ENCODE measurements at places on chromosomes 3 and 15.

- no peak for DNase-seq
These were observed 79.8 kb upstream of the IQSEC1 start for GRCh38 chr3:13152826-13153710.

- DNase-seq, result peak; percentile 5
These were observed 28.8 kb upstream of the UBL7 start for GRCh38 chr15:74489518-74490338.

DNA sequence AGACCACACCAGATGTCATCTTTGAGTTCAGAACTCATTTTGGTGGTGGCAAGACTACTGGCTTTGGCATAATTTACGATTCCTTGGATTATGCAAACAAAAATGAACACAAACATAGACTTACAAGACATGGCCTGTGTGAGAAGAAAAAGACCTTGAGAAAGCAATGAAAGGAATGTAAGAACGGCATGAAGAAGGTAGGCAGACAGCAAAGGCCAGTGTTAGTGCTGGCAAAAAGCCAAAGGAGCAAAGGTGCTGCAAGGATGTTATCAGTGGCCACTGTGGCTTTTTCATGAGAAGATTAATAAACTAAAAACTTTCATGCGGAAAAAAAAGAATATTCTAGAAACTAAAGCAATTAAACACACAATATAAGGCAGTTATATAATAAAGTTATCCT, 21.9 kb downstream of the AAGAB start:
- DNase-seq, result no peak

GRCh38 chr3:105767776-105768175, 101.0 kb downstream of the CBLB start:
- DNase-seq, result no peak

- no peak for DNase-seq
These were observed 157.6 kb downstream of the SHQ1 start for GRCh38 chr3:72690629-72691028.

GRCh38 chr3:174541708-174542315, 317.3 kb upstream of the NAALADL2 start:
- no peak for DNase-seq

DNA sequence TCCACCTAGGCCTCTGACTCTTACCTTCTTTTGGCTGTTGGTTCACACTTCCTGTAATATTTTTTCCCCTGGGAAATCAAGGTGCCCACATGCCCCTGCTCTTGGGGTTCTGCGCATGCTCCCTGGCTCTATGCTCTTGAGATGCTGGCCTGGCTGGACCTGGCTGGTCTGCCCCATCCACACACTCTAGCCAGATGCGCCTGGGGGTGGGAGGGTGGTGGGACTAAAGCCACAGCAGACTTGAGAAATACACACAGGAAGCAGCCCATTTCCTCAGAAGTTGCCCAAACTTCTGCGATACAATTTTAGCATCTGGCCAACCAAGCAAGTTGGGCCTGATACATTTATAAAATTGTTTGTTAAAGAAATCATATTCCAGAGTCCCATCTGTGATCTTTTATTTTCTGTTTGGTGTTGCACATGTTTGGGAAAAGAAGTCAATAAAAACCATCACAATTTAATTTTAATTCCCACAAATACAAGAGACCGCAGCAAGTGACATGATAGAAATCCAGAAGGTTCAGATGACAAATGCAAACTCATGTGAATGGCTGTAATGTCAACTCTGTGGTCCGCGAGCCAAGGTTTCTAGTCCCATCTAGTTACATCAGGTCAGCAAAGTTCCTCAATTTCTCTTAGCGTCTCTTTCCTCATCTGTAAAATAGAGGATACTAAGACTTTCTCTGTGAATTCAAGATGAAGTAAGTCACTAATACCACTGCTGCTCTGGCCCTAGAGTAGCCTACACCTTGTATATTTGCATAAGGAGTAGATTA, 55.9 kb upstream of the MEF2A start:
- DNase-seq, result no peak

DNA sequence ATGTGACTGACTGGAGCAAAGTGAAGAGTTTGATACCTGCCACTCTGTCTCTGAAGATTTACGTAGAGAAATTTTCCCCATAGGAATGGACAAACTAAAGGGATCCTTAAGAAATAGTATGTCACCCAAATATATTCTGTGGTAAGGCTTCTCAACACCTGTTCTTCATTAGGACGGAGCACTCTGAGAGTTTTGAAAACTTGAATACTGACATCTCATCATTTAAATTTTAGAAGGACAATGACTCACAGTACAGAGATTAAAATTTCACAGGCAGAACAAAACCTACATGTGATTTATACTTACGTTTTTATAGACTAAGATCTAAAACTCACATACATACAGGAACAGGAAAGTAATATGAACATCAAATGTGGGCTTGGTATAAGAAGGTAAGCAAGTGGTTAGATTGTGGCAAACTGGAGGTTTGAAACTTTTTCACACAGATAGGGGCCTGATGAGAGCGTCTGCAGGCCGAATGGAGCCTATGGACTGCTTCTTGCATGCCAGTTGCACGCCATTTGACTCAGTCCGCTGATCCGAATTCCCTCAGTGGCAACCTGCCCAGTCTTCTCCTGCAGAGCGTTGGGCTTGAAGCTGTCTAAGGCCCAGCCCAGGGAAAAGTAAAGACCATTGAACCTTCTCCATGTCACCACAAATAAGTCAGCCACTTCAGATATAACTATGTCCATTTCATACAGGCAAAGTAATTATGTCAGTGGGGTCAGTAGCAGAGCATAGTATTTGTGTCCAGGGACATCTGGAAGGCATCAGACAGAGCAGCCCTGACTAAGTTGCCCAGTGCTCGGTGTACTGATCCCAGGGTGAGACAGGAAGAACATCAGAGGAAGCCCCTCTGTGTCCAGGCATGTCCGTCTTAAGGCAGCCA, 45.7 kb downstream of the ZBTB38 start:
- no peak for DNase-seq

- no peak for DNase-seq
These were observed 59.2 kb downstream of the PPM1L start for GRCh38 chr3:160815280-160815679.

DNA sequence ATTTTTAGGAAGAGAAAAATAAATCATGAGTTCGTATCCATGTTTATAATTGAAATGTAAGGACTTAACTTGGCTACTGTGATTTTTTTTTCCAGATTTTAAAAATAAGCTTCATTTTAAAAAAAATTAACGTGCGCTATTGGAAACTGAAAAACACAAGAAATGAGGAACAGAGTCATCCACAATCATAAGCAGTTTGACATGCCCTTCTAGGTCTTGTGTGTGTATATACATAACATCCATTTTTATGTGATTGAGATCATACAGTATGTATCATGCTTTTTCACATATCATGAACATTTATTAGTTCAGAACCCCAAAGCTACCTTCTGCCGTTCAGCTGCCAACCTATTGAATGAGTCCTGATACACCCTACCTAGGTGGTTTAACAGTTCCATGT, 22.7 kb downstream of the IREB2 start:
- no peak for DNase-seq

DNA sequence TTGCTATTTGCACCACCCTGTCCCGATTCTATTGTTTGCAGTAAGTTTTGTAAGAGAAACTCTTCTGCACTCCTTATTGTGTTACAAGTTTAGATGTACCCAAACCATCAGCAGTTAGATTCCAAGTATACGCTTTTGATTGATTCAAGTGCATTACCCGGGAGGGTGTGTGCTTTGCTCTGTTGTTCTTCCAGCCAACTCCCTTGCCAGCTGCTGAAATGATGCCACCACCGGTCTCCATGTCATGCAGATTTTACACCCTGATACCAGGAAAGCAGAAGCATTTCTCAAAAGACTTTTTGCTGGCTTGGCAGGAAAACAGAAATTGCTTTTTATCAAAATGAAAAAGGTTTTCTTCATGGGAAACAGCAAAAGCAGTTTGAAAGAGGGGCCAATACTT, 1006.6 kb upstream of the CFAP20DC start:
- no peak for DNase-seq

- no peak for DNase-seq
These were observed 197.7 kb upstream of the CTNNB1 start for GRCh38 chr3:41001556-41001955.

DNA sequence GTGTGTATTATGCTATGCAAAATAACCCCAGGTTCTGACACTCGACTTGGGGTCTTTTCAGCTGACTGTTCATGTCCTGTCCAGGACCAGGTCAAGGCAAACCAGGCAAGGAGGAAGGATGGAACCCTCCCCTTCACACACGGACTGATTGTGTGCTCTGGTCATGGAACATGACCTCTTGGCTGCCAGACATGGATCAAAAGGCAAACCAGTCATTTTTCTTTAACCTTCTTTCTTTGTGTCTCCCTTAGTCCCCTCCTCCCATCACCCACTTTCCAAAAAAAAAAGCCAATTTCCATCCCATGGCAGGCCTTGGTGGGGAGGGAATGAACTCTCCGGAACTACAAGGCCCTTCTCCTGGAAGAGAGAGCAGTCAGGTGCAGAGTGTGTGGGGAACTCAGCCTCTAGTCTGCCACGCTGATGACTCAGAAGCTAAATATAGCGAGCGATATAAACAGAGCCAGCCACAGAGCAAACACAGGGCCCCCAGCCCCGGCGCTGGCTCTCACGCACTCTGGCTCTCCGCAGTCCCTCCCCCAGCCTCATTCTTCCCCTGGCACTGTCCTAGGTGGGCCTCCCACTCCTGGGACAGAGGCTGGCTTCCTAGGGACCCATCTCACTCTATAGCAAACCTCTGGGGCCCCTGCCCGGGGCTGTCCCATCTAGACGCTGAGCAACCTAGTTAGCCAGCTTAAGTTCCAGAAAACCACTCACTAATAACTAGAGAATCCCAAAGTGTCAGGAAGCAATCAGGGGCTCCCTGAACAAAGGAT, 10.0 kb downstream of the BMF start:
- peak; percentile 87 for DNase-seq

DNA sequence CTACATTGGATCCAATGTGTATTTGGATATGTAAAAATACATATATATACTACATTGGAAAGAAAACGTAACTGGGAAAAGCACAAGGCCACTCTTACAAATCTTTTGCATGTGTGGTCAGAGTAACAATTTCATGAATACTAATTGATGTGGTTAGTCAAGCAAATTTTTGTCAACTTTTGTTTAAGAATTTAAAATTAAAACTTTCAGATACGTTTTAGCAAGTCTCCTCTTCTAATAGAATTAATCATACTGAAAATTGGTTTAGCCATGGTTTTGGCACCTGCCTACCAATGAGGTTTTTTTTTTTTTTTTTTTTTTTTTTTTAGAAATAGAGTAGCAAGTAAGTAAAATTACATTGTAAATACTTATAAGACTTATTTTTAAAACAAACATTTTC, 153.0 kb upstream of the CGNL1 start:
- DNase-seq, result peak; percentile 91

DNA sequence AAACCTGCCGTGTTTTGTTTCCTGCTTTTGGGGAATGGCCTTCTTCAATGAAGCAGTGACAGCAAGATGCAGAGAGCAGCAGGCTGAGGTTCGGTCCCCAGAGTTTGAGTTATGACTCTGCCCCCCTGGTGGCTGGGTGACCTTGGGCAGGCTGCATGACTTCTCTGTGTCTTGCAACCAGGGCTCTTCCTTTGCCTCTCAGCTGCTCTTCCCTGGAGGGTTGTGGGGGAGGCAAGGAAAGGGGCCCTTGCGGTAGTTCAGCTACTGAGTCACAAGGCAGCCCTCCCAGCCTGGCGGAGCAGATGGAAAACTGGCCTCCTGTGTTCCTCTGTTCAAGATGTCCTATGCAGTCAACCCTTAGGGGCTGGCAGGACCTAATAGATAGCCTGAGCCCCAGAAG, 17.1 kb downstream of the CTXND1 start:
- no peak for DNase-seq

GRCh38 chr15:27660676-27661075, 438.4 kb downstream of the OCA2 start:
- DNase-seq, result no peak

- DNase-seq, result no peak
These were observed 28.3 kb downstream of the IL12A start for GRCh38 chr3:160016972-160017371.

DNA sequence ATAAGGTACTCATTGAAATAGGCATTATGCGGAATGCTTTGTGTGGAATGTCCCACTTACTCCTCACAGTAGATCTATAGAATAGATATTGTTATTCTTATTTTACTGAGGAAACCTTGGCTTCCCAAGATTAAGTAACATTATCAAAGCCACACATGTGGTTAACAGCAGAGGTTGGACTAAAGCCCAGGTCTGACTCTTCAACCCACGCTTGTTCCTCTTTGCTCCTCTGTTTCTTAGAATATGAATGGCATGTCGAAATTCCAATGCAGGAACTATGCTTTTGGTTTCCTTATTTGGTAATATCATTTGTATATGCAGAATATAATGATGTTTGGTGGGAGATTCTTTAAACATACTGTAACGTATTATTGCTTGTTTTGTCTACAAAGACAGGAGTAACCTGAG, 818.8 kb upstream of the LMCD1 start:
- peak; percentile 71 for DNase-seq

- DNase-seq, result no peak
These were observed 90.7 kb downstream of the IMPG2 start for GRCh38 chr3:101229681-101230080.

- DNase-seq, result no peak
These were observed 32.1 kb upstream of the HEG1 start for GRCh38 chr3:125087768-125088391.

- peak; percentile 40 for DNase-seq
These were observed 38.9 kb downstream of the RYK start for GRCh38 chr3:134211797-134212196.

DNA sequence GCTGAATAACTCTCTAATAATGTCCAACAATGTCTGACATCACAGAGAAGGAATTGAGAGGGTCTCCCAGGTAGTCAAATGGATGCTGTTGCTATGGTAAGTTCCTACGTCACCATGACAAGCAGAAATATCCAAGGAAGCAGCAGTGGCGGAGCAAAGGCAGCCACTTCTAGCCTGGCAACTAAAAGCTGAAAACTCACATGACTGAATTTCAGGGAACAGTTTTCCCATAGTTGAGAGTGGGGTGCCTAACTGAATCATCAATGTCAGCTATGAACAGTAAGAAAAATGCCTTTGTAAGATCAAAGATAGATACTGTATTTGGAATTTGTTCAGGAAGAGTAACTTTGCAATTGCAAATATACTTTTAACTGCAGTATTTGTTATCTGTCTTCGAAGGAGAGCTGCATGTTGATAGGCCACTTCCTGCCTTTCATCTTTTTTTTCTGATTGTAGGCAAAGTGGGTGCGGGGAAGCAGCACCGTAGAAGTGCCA, 161.7 kb downstream of the BBX start:
- no peak for DNase-seq

GRCh38 chr15:40217166-40217824, 21.6 kb upstream of the PAK6 start:
- DNase-seq, result peak; percentile 56

DNA sequence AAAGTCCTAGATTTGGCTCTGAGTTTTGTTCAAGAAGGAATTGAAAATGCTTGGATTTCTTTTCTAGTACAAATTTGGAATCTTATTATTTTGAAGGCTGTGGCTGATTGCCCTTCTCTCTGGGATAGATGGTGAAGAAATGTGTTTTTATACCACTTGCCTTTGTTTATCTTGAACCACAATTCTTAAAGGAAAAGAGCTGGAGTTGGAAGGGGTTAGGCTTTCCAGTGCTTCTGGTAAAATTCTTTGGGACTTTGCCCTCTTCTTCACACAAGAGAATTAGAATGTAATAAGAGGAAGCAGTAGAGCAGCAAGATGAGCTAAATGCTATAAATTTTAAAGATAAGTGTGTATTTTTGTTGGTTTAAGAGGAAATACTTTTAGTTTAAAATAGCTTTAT, 65.8 kb downstream of the COL6A5 start:
- no peak for DNase-seq
